OCI-LY7 (cell line): ENCODE measurements at places on chromosomes 5 and 9. TPM values are rescaled to one million over a fixed set of nuclear protein-coding genes. Genes with fewer than 3 reads are reported as not detected.

DNA sequence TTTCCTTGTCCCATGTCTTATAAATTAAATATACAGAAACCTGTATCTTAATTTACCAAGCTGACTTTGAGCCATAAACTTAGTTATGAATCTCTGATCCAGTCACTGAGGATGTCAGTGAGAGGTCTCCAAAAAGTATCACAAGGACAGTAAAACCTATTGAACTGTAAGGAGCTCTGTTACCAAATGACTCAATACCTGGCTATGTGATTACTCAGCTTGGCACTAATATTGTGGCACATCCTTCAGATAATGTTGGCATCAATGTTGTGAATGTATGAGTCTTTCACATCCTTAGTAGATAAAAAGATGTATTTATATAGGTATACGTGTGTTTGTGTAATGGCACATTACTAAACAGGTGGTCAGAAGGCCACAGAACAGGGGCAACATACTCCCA, 18.0 kb upstream of the CAPSL start:
- no peak for DNase-seq

- peak; percentile 53 for DNase-seq
Measured at GRCh38 chr5:119332978-119333401, 22.8 kb upstream of the TNFAIP8 start.

GRCh38 chr5:146888351-146888978, 9.9 kb upstream of the PPP2R2B start:
- no peak for DNase-seq

GRCh38 chr5:102866237-102866600, 111.1 kb downstream of the PAM start:
- DNase-seq = no peak

Gene SLCO6A1
- not detected in 2 replicates for total RNA-seq

Gene PTGES2
- 59.2 and 76.3 TPM in 2 replicates for total RNA-seq

DNA sequence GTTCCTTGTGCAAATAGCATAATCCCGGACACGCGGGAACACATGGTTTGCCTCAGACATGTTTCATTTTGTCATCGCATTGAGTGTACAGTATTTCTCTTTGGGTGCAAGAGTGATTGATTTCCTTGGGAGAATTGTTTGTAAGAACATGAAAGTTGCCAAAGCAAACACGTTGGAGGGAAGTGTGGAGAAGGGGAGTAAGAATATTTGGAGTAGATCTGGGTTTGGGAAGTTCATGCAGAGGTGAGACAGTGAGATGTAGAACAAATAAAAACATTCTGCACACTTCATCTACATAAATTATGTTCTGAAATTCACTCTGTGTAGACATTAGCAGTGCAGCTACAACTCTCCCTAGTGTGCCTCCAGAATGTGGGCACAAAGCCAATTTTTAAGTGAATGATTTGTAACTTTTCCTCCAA, 24.0 kb downstream of the FOXD1 start:
- no peak for DNase-seq

GRCh38 chr9:127794001-127794791, 8.4 kb downstream of the CDK9 start:
- DNase-seq = no peak

Gene NR2F1
- total RNA-seq = not detected in 2 replicates

GRCh38 chr9:77898864-77899263, 132.7 kb downstream of the GNAQ start:
- no peak for DNase-seq

- DNase-seq = no peak
Measured at GRCh38 chr5:42626462-42626861, 130.2 kb upstream of the CCDC152 start.

Gene CIZ1
- 121 and 142 TPM in 2 replicates for total RNA-seq

DNA sequence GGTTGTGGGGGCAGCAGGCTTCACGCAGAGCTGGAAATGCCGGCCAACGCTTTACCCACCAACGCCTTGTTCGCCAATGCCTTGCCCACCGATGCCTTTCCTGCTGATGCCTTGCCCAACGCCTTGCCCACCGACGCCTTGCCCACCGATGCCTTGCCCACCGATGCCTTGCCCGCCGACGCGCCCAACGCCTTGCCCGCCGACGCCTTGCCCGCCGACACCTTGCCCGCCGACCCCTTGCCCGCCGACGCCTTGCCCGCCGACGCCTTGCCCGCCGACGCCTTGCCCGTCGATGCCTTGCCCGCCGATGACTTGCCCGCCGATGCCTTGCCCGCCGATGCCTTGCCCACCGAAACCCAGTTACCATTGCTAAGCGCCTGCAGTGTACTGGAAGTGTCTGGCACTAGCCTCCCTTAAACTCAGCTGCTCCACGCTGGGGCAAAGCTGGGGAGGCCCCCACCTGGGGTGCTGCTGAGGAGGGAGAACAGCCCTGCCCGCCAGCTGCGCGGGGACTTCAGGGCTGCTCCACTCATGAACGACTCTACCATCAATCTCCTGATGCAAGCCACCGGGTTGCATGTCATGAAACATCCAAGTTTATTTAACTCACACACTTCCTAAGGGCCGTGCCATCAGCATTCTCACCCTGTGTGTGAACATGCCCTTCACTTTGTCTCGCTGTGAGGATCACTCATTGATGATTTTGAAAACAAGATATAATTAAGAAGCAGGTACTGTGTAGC, 1.8 kb downstream of the SLC6A18 start:
- no peak for DNase-seq

- no peak for DNase-seq
Measured at GRCh38 chr5:69432412-69433206, 17.7 kb downstream of the MARVELD2 start.

Gene ARL14EPL
- not detected in 2 replicates for total RNA-seq

Gene CORO2A
- total RNA-seq = 3.2 and 3.9 TPM in 2 replicates

GRCh38 chr5:143002459-143003327, 232.5 kb downstream of the ARHGAP26 start:
- peak; percentile 91 for DNase-seq

GRCh38 chr5:17156463-17156862, 61.0 kb upstream of the BASP1 start:
- DNase-seq = no peak

Gene CDH9
- total RNA-seq = not detected in 2 replicates

DNA sequence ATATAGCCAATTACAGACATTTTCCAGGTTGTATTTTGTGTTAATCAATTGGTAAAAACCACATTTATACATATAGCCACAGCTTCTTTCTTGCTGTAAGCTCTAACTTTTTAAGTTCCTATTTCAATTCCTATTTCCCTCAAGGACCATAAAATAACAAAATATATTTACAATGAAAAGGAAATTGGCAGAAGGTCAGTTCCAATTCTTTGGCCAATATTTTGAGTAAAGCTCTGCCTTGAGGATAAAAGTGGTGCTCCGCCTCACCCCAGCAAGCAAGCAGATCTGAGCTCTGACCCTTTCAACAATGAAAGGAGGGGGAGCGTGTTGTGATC, 203.4 kb upstream of the RASEF start:
- no peak for DNase-seq

DNA sequence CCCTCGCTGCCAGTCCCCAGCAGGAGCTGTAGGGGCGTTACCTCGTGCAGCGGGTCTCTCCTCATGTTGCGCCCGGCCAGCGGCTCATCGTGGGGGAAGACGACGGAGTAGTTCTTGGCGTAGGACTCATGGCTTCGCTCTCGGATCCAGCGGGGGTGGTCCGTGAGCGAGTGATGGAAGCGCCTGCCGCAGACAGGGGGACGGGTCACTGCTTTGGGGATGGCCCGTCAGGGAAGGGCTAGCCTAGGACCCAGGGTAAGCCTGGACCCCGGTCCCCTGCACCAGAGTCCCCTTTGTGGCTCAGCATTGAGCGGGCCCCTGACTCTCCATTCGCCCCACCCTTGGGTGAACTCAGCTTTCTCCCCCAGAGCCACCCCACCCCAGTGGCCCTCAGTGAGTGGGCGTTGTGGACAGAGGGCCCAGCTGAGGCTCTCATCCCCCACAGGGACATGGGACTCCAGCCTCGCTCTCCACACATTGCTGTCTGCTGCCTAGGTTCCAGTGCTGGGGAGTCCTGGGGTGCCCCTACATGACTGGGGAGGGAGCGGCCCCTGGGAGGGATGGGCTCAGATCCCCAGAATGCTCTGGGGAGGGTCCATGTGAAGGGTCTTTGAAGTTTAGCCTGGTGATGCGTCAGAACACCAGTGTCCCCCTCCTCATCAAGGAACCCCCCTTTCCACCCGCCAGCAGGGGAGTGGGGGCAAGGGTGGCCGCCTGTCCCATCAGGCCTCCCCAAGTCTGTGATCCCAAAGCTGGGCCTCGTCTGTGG, 29.7 kb downstream of the SARDH start:
- DNase-seq = no peak
